ENCODE measurements at places on chromosomes 4 and X.

DNA sequence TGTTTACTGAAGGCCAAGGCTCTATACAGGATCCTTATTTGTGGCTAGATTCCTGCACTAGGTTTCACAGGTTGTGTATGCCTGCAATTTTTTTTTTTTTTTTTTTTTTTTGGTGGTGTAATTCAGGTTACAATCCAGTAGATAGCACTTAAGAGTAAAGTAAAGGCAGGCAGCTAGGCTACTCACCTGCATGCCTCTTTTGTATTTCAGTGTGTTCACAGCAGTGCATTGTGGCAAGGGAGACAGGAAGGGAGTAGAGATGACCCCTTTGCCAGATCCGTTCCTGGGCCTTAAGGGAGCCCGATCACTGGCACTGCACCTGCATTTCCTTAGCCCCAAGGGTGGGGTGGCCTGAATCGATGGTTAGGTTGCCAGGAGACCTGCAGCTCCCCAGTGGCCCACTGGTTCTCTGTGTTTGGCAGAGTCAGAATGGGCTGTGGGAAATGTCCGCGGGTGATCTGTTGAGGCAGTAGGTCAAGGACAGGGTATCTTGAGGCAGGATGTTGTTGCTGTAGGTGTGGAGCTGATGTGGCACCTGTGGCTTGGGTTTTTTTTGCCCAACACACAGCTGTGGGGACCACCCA is 374.9 kb upstream of the AADAT start:
- DNase-seq: no peak

GRCh38 chr4:145427991-145428390 is 53.7 kb upstream of the SMAD1 start:
- no peak for DNase-seq

GRCh38 chr4:26786916-26787315 is 73.7 kb upstream of the STIM2 start:
- no peak for DNase-seq

- no peak for DNase-seq
Observed at GRCh38 chr4:37393889-37394288, 149.3 kb downstream of the NWD2 start.

- DNase-seq: peak; percentile 46
Observed at GRCh38 chr4:23819041-23819511, 70.8 kb downstream of the PPARGC1A start.

DNA sequence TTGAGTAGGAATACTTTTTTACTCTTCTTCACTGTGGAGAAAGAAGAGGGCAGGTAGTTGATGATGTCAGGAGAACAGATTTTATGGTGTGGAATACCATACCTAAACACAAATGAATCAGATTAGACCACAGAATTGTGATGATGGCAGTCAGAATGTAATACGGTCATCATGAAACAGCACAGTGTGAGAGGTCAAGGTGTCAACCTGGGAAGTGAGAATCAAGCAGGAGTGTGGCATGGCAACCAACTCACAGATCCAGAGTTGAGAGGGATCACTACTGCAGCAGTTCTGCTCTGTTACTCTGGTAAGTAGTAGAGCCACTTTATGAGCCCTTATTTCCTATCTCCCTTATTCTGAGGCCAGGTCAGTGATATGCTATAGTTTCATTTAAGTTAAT is 27.7 kb downstream of the METTL14 start:
- no peak for DNase-seq

- DNase-seq: no peak
Observed at GRCh38 chr4:169934794-169935429, 91.3 kb downstream of the MFAP3L start.

DNA sequence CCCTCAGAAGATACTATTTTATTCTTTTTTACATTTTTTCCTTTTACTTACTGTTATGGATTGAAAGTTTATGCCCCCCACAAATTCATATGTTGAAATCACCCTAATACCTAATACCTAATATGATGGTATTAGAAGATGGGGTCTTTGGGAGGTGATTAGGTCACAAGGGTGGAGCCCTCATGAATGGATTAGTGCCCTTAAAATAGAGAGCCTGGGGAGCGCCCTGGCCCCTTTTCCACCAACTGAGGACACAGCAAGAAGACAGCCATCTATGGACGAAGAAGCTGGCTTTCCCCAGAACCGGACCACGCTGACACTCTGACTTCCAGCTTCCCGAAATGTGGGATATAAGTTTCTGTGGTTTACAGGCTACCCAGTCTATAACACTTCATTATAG is 58.6 kb upstream of the FAT1 start:
- DNase-seq: no peak

- no peak for DNase-seq
Observed at GRCh38 chr4:108037884-108038283, 48.2 kb downstream of the HADH start.

- DNase-seq: no peak
Observed at GRCh38 chr4:14615671-14616070, 386.6 kb upstream of the CPEB2 start.

DNA sequence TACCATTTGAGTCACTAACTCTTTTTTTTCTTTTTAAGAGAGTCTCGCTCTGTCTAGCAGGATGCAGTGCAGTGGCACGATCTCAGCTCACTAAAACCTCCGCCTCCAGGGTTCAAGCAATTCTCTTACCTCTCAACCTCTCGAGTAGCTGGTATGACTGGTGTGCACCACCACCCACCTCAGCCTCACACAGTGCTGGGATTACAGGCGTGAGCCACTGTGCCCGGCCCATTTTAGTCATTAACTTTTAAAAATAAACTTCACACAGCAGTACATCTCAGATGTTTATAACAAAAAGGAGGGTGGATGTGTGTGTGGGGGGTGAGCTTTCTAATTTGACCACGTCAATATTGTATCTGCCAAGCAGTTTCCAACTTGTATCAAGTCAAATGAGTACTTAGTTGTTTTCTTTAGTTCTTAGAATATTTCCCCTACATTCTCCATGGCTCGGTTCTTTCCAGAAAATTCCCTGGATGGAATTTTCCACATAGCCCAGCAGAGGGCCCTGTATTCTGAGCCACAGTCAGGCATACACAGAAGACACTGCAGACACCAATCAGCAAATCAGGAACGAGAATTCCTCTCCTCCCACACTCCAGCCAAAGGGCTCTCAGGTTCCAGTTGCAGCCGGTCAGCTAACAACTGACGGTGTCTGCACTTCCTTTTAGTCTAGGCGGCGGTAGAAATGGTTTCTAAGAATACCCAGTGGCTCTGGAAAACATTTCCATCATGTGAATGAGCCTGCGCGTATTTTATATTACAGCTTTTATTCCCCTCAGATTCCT is 20.1 kb upstream of the ARAF start:
- DNase-seq: peak; percentile 69

DNA sequence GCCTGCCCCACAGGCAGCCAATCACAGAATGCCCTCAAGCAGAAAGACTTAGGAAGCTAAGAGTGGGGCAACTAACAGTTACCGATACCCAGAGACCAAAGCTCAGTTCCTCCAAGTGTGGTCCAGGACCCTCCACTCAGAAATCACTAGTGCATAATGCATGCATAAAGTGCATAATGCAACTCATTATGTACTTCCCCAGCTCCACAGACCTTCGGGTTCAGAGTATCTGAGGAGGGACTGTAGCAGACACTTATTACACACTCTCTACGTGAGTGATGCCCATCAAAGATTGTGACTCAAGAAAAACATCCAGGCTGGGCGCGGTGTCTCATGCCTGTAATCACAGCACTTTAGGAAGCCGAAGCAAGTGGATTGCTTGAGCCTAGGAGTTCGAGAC is 328.0 kb downstream of the BCOR start:
- no peak for DNase-seq

DNA sequence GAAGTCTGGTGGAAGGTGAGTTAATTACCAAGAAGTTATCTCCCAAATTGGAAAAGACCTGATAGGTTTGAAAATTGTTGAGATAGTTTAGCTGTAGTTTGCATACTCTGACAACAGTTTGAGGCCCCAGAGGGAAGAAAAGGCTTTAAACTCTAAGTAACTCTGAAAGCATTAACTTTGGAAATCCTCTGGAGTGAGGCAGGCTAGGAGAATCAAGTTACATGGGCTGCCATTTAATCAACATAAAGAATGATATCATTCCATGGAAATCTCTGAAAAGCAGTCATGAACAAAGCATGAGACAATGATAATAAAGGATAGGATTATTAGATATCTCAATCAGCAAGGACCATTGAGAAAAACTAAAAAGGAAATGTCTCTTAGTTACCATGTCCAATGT is 647.1 kb downstream of the ANKRD50 start:
- DNase-seq: no peak

DNA sequence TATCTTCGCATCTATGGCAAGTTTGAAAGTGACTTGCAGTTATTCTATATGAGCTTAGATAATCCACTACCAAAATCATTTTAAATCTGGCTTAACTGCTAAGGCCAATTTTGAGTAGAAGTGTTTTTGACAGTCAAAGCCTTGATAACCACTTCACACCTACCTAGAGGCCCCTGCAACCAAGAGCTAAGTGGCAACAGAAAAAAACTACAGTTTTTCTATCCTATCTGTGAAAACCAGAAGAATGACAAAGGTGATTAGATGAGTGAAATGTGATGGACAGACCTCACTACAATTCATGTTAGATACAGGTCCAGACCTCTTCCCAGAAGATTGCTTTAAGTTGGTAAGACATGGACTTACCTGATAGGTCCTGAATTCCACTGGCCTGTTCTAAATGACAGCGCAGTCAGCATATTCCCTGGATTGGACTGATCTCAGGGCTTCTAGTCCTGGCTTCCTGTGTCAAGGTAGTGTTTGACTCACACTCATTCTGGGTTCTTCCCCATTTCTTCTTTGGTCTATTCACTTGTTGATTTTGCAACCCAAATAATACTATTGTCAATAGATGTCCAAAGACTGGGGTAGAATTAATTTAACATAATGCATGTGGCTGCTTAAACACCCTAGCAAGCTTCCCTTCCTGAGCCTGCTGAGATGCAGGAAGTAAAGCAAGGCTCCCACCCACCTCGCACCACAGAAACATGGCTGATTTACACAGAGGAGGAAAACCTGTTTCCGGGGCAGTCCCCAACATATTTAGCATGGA is 65.1 kb downstream of the PPP3CA start:
- peak; percentile 27 for DNase-seq

- DNase-seq: no peak
Observed at GRCh38 chr4:150387981-150388380, 194.0 kb upstream of the MAB21L2 start.

DNA sequence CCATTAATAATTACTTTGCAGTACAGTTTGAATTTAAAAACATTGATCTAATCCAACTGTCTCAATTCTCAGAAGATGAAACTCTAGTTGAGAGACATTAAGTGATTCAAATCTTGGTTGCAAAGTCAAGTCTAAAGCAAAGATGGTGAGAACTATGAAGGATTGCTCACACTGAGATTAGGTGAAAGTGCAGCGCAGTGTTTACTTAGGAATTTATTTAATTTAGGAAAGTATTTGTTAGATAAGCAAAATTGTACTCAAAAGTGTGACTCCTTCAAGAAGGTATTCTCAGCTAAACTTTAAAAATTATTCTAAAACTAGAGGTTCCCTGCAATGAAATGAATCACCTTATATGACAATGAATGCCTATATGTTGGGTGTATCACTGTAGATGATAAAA is 454.9 kb downstream of the PDGFC start:
- DNase-seq: no peak

DNA sequence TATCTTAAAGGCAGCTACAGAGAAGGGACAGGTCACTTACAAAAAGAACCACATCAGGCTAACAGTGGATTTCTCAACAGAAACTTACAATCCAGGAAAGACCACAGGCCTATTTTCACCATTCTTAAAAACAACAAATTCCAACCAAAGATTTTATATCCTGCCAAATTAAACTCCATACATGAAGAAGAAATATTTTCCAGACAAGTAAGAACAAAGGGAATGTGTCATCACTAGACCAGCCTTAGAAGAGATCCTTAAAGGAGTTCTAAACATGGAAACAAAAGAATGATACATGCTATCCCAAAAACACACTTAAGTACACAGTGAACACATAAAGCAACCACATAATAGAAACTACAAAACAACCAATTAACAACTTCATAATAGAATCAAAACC is 105.6 kb downstream of the ANXA10 start:
- DNase-seq: no peak

DNA sequence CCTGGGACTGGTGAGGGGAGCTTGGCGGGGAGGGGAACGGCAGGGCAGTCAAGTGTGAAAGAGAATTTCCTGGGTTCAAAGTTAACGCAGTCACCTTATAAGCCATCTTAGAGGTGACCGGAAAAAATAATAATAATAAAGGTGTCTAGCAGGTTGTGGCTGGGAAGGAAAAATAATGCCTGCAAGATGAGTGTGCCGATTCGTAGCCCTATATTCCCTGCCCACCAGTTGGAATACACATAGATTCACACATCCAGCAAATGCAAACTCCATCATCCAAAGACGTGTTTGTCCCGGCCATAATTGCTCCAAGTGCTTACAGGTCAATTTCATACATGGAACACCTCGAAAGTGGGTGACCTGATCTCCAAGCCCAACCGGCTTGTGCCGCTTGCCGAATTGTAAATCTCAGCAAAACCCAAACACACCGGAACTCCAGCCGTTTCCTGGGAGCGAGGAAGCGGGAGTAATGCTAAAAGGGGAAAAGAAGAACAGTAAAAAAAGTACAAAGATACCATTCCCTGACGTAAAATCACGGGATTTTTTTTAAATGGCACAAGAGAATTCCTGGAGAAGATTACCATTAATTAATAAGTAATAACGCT is 1.3 kb upstream of the FAT1 start:
- no peak for DNase-seq

GRCh38 chrX:68462653-68463052 is 29.4 kb upstream of the OPHN1 start:
- DNase-seq: no peak

GRCh38 chr4:27018076-27018475 is 157.4 kb downstream of the STIM2 start:
- DNase-seq: no peak

DNA sequence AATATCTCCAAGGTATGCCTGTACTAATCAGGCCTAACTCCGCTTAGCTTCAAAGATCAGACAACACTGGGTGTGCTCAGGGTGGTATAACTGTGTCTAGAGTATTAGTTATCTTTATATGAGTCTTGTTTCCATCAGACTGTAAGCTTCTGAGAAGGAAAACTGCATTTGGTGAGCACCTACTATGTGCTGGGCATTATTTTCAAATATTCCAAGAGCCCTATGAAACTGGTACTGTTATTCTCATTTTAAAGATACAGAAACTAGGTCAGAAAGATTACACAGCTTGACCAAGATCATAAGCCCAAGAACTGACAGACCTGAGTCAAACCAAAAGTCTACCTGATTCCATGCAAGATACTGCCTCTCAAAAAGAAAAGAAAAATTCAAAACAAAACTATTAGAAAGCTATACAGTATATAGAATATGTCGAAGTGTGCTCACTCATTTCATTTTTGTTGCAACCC is 44.4 kb downstream of the LRBA start:
- no peak for DNase-seq

GRCh38 chr4:42237451-42237850 is 85.0 kb upstream of the BEND4 start:
- no peak for DNase-seq

DNA sequence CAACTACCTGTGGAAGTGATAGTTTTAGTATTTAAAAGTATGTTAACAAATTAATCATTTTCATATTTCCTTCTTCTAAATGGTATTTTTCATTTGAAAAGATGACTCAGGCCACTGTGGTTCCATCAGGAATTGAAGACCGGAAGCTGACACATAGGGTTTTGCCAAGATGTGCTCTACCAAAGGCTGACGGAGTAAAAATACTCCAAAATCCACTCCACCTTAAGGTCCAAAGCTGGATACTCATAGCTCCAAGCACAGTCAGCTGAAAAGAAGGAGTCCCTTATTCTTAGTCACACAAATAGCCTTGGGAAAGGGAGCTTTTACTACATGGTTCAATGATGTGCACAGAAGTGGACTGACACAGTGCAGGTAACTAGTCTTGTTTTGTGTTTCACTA is 472.0 kb downstream of the ARAP2 start:
- DNase-seq: no peak

- DNase-seq: no peak
Observed at GRCh38 chrX:3609810-3610209, 103.6 kb downstream of the PRKX start.
